Subcutaneous preadipocyte (primary cell): ENCODE measurements at places on chromosomes 7 and 10. TPM values are rescaled to one million over a fixed set of nuclear protein-coding genes. Genes with fewer than 3 reads are reported as not detected.

AIFM2 gene
- 6.1 and 7.7 TPM in 2 replicates for total RNA-seq

VPS37D gene
- 2.3 and 2.9 TPM in 2 replicates for total RNA-seq

AKR1B1 gene
- total RNA-seq, result 124 and 144 TPM in 2 replicates

FEZF1 gene
- not detected in 2 replicates for total RNA-seq

TAS2R5 gene
- 0.59 and 1.5 TPM in 2 replicates for total RNA-seq

HOXA7 gene
- total RNA-seq, result 2.2 and 2.7 TPM in 2 replicates

KCNMA1 gene
- 21.3 and 51.2 TPM in 2 replicates for total RNA-seq

OR2A7 gene
- 0.20 and 1.1 TPM in 2 replicates for total RNA-seq

PLCE1 gene
- 0.59 and 1.1 TPM in 2 replicates for total RNA-seq

LRRC4 gene
- total RNA-seq, result under 0.01 TPM in 2 replicates

NKX6-2 gene
- not detected in 2 replicates for total RNA-seq

LBX1 gene
- total RNA-seq, result not detected in 2 replicates

MYO1G gene
- total RNA-seq, result under 0.01 TPM in 2 replicates

AUTS2 gene
- 5.9 and 11.7 TPM in 2 replicates for total RNA-seq

OR9A2 gene
- total RNA-seq, result not detected in 2 replicates

VGF gene
- total RNA-seq, result 0.39 TPM in 1 of 2 replicates, not detected in the other

CCM2 gene
- 40.1 and 47.0 TPM in 2 replicates for total RNA-seq

EN2 gene
- total RNA-seq, result not detected in 2 replicates

TMEM178B gene
- total RNA-seq, result under 0.01 and 0.73 TPM in 2 replicates

MPP7 gene
- total RNA-seq, result under 0.01 TPM in 2 replicates

CUX1 gene
- 18.4 and 23.9 TPM in 2 replicates for total RNA-seq

GNAT3 gene
- total RNA-seq, result not detected in 2 replicates

TRIL gene
- 0.20 and 0.73 TPM in 2 replicates for total RNA-seq

DNAJC1 gene
- 27.6 and 41.6 TPM in 2 replicates for total RNA-seq

HOXA5 gene
- total RNA-seq, result 6.5 and 9.9 TPM in 2 replicates

KCND2 gene
- total RNA-seq, result 5.1 and 14.0 TPM in 2 replicates

TDRD1 gene
- total RNA-seq, result 2.6 and 3.3 TPM in 2 replicates

PPP1R17 gene
- not detected in 2 replicates for total RNA-seq

HOXA9 gene
- total RNA-seq, result 8.8 and 15.2 TPM in 2 replicates

TET1 gene
- 4.4 and 4.5 TPM in 2 replicates for total RNA-seq

CALHM3 gene
- 0.39 and 1.1 TPM in 2 replicates for total RNA-seq

MET gene
- 6.2 and 50.2 TPM in 2 replicates for total RNA-seq

ELFN1 gene
- total RNA-seq, result 3.7 and 4.3 TPM in 2 replicates

ITPRIP gene
- 16.2 and 19.4 TPM in 2 replicates for total RNA-seq

HOXA1 gene
- 0.73 and 1.4 TPM in 2 replicates for total RNA-seq

NEURL1 gene
- 0.37 and 0.39 TPM in 2 replicates for total RNA-seq

TLX1 gene
- not detected in 2 replicates for total RNA-seq

TES gene
- total RNA-seq, result 57.0 and 84.3 TPM in 2 replicates

MSMB gene
- not detected in 2 replicates for total RNA-seq

VSTM4 gene
- total RNA-seq, result 4.0 and 4.1 TPM in 2 replicates

GRM8 gene
- total RNA-seq, result not detected in 2 replicates

CISD1 gene
- total RNA-seq, result 23.9 TPM in 2 replicates

GATA3 gene
- not detected in 2 replicates for total RNA-seq

NAMPT gene
- 98.7 and 135 TPM in 2 replicates for total RNA-seq

JAKMIP3 gene
- under 0.01 TPM in 2 replicates for total RNA-seq

PRRT4 gene
- under 0.01 TPM in 1 of 2 replicates, not detected in the other for total RNA-seq

ERVW-1 gene
- not detected in 2 replicates for total RNA-seq

PRXL2A gene
- total RNA-seq, result 4.7 and 8.5 TPM in 2 replicates

WEE2 gene
- not detected in 2 replicates for total RNA-seq

SEMA3D gene
- total RNA-seq, result 0.37 and 0.98 TPM in 2 replicates

ZP3 gene
- total RNA-seq, result 1.4 and 1.8 TPM in 2 replicates

RNF133 gene
- total RNA-seq, result 0.37 and 0.78 TPM in 2 replicates

ZSWIM8 gene
- 47.8 and 55.3 TPM in 2 replicates for total RNA-seq

PNLIPRP2 gene
- not detected in 2 replicates for total RNA-seq
